Activated CD4-positive, alpha-beta memory T cell treated with anti-CD3 and anti-CD28 coated beads, Interleukin-2, amount 10 ng/mL, durations not matched to agents 7 days and 5 days (primary cell): ENCODE measurements at places on chromosomes 1 and 21.
A peak's percentile ranks its signal among the peaks of the same experiment; 100 is the strongest.

DNA sequence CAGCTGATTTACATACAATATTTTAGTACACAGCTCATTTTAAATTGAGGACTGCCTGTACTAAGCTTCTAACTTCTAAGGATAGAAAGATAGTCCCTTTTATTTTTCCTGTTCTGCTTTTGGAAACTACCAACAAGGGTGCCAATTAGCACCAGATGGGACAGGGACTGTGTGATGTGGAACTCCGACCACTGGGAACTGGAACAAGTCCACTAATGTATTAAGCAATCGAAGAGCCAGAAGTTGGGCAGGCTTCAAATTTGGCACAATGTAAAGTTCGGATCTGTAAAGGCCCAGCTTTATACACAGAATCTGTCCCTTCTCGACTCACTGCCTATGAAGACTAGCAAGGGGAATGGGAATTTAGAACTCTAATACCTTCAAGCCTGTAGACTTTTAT lies 149.3 kb downstream of the ZC3H11B start:
- H3K27me3 ChIP-seq, result no peaks in the 10 kb centered on the region
- H3K4me3 ChIP-seq, result no peak overlapping the region
- peaks cover 27% of the 10 kb centered on the region for H3K4me1 ChIP-seq

GRCh38 chr1:63758791-63759190 lies 15.0 kb upstream of the ROR1 start:
- no peak overlapping the region for H3K27ac ChIP-seq
- DNase-seq, result no peak
- H3K4me3 ChIP-seq, result no peak overlapping the region

DNA sequence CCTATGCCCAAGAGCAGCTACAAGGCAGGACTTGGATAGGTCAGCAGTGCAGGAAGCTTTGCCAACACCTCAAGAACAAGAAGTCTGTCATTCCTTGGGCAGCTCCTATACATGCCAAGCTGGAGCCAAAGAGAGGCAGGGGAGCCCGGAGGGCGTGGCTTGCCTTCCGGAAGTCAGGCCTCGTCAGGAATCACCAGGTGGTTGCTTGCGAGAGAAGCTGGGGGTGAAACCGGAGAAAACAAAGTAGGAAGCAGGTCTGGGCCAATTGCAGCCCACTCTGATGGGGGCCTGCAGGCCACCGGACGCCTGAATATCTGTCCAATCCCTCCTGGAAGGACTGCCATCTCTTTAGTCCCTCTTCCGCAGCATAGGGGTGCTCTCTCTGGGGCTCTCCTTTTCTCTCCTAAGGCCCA lies 794 bp upstream of the FAM76A start:
- peaks cover 7% of the 10 kb centered on the region for H3K27me3 ChIP-seq
- no peak for DNase-seq
- H3K4me1 ChIP-seq, result peaks cover 24% of the 10 kb centered on the region
- peak overlapping the region; percentile 79 for H3K4me3 ChIP-seq
- H3K36me3 ChIP-seq, result peaks cover 11% of the 10 kb centered on the region

DNA sequence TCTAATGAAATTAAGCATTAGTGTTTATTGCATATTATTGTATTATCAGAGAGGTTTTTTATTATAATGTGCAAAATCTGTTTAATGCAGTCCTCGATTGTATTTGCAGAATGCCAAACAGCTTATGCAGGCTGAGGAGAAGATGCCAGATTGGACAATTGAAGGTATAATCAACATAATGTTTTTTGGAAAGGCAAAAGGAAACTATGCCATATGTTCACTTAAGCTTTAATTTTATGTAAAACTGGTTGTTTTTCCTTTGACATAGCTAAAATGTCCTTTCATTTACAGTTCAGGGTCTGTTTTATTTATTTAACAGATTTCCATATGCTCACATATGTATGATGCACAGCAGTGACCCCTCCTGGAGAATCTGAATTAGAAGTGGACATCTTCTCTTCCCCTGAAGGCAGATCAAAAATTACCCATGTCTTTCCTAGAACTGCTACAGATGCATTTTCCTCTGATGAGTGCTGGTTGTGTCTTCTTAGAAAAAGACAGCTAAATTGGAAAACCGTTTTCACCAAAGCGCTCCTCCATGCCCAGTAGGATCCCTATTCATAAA lies 143.5 kb upstream of the USH2A start:
- no peaks in the 10 kb centered on the region for H3K36me3 ChIP-seq
- no peak overlapping the region for H3K4me3 ChIP-seq
- H3K4me1 ChIP-seq, result no peaks in the 10 kb centered on the region
